Ammon's horn (tissue), 1 donor: ENCODE measurements at places on chromosomes 13 and 19.

GRCh38 chr13:98896868-98897144, 81.1 kb downstream of the DOCK9 start:
- no peak for DNase-seq

DNA sequence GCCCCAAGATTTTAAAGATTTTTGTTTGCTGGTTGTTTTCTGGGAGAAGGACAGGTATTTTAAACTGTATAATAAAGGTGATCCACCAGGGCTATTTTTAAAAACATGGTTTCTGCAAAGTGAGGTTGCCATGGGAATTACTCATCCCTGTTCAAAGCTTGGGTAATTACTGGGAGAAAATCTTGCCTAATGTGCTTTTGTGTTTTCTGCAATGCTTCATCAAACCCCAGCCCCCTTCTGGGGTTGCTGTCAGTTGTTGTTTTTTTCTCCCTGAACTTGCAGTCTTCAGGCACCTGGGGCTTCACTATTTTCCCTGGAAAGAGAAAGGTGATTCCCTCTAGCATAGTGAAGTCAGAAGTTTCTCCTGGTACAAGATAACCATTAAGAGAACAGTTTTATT, 277.2 kb downstream of the NALCN start:
- DNase-seq, result no peak

DNA sequence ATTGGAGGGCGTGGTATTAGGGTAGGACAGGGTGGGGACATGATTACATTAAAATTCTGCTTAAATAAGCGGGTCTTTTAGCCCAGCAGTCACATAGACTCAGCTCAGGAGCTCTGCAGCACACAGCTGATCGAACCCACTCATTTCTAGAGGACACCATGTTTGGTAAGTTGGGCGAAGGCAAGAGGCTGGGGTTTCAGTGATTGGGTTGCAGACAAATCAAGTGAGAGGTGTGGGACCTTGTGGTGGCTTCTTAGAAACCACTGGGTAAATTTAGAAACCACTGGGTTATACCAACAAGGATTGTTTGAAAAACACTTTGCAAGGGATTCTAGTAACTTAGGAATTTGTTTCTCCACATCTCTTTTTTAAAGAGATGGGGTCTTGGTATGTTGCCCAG, at the start of gene LEUTX:
LEUTX (plus strand) TSS at position 92 of the 400 bp plus-strand sequence; CDS start at position 159, 67 bp downstream.
- no peak for DNase-seq

DNA sequence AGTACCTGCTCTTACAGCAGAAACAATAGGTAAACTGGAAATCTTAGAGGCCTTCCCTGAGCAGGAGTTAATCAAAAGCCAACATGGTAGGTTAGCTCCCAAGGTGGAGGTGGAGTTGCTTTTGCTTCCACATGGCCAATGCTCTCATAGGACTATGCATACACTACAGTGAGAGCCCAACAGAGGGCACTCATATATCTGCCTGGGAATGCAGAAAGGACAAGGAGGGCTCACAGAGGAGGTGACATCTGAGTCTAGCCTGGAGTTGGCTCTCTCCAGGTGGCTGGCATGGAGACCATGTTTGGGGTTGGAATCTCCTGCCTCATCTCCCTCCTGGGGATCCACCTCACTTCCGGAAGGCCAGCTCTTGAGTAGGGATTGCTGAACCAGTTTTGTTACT, 34.6 kb downstream of the ATP8A2 start:
- DNase-seq, result no peak

DNA sequence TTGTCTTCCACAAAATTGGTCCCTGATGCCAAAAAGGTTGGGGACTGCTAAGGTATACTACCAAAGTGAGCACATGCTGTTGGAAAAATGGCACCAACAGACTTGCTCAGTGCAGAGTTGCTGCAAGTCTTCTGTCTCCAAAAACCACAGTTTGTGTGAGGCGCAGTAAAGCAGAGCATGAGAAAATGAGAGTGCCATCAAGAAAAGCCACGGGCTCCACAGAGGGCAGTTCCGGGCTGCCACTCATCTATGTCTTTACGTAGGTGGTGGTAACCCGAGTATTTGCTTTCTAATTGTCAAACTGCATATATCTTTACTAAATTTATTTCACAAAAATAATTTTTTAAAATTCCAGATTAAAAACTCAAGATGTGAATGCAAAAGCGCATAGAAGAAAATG, 123.8 kb downstream of the RNF17 start:
- no peak for DNase-seq

GRCh38 chr19:4077800-4078684, 11.3 kb upstream of the ZBTB7A start:
- DNase-seq, result no peak

GRCh38 chr13:66556306-66556705, 673.8 kb downstream of the PCDH9 start:
- no peak for DNase-seq

- no peak for DNase-seq
These were observed 2590.1 kb downstream of the PCDH9 start for GRCh38 chr13:64640002-64640401.

GRCh38 chr13:108272333-108272732, 2.8 kb downstream of the TNFSF13B start:
- DNase-seq, result no peak

DNA sequence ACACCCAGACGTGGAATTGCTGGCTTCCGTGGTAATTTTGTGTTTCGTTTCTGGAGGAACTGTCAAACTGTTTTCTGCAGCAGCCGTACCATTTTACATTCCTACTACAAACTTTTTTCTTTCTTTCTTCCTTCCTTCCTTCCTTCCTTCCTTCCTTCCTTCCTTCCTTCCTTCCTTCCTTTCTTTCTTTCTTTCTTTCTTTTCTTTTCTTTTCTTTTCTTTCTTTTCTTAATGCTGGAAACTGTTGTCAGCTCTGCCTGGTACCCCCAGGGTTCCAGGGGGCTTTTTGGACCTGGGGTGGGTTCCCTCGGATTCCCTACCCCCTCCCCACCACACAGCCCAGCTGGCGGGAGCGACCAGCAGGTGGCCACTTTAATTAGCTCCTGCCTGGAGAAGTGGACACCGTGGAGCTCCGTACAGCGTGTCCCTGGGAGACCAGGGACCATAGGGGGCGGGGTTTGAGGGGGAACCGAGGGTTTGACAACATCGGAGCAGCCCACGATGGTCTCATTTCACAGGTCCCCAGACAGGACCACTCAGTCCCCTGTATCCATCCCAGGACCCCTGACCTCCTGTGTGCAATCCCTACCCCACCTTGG, 24.4 kb downstream of the CELF5 start:
- DNase-seq, result no peak

GRCh38 chr19:48149430-48149829, 20.7 kb downstream of the LIG1 start:
- no peak for DNase-seq

GRCh38 chr13:59856281-59856810, 307.4 kb downstream of the DIAPH3 start:
- DNase-seq, result no peak

DNA sequence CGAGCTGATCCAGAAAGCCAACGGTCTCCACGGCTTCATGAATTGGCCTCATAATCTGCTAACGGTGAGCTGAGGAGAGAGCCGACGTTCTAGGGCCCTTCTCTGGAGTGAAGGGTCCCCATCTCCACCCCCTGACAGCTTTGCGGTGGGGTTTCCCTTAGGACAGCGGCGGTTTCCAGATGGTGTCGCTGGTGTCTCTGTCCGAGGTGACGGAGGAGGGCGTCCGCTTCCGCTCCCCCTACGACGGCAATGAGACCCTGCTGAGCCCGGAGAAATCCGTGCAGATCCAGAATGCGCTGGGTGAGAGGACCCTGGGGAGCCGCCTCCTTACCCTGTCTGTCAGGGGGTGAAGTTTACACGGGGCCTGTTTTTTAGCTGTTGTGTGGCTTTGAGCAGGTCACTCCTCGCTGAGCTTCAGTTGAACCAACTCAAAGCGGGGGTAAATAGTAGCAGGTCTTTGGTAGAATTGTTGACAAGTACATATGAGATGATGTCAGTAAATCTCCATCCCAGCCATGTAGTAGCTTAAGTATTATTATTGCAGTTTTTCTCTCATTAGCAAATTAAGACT, 801 bp downstream of the QTRT1 start:
- peak; percentile 28 for DNase-seq

DNA sequence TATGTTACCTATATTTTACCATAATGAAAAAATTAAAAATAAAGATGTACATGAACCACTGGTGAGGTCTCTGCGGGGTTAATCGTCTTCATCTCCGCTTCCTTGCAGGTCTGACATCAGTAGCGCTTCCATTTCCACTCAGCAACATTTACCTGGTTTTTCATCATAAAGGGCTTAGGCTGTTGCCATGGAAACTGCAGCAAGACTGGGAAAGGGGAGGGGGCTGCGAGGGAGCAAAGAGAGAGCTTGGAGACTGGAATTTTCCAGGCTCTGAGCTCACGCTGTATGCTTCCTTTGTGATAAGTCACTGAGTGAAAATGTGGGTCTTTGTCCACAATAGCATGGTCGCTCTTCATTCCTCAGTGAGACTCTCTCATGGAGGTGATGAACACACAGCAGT, 136.6 kb upstream of the USP29 start:
- peak; percentile 26 for DNase-seq

DNA sequence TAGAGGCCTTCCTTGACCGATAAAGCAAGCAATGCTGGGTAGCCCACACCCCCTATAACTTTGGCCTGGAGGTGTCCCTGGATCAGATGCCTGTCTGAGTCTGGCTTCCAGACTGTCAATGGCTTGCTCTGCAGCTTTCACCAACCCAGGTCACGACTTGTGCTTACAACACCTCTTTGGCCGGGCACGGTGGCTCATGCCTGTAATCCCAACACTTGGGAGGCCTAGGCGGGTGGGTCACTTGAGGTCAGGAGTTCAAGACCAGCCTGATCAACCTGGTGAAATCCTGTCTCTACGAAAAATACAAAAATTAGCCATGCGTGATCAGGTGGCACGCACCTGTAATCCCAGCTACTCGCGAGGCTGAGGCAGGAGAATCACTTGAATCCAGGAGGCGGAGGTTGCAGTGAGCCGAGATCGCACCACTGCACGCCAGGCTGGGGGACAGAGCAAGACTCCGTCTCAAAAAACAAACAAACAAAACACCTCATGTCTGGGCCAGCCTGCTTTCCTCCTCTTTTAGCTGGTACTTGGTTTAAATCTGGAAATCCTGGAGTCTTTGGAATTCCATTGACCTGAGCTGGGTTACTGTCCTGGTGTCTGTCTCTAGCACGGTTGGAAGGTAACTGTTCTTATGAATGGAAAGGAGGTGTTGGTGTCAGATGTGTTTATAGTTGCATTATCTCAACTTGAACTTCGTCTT, 10.3 kb upstream of the GARRE1 start:
- DNase-seq, result no peak

DNA sequence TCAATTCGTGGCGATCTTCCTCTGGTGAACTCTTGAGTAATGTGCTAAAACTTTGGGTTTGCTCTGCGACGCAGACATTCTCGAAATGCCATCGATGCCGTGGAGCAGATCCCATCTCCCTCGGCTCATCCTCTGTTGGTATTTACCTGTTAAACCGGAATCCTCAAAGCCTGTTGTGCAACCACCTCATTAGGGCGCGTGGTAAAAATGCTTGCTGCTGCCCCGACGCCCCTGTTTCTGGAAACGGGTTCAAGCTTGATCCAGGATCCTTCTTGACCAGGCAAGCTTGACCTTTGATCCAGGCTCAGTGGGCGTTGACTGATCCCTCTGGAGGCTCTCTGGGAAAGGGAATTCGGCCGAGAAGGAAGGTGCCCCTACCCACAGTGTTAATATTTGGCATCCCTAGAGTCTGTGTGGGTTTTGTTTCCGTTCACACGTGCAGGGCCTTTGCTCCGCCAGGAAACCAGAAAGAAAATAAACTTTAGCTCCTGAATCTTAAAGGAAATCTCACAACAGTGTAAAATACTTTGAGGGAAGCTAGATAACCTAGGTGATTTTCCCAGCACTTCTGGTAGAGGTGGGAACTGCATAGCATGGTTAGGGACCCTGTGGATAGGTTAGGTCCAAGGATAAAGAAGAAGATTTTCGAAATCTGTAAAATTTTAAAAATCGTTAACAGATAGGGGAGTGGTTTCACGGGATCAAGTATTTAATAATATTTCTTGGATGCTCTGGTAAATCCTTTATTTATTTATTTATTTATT, 1.1 kb downstream of the LSM14A start:
- DNase-seq, result peak; percentile 10

DNA sequence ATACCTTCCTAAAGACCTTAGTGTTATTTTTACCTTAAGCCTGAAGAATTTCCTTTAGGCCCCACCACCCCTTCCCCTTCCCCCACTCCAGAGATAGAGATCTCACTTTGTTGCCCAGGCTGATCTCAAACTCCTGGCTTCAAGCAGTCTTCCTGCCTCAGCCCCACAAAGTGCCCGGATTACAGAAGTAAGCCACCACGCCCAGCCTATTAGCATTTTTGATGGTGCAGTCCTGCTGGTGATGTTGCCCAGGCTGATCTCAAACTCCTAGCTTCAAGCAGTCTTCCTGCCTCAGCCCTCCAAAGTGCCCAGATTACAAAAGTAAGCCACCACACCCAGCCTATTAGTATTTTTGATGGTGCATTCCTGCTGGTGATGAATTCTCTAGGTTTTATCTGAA, 22.0 kb downstream of the ZNF567 start:
- DNase-seq, result no peak

DNA sequence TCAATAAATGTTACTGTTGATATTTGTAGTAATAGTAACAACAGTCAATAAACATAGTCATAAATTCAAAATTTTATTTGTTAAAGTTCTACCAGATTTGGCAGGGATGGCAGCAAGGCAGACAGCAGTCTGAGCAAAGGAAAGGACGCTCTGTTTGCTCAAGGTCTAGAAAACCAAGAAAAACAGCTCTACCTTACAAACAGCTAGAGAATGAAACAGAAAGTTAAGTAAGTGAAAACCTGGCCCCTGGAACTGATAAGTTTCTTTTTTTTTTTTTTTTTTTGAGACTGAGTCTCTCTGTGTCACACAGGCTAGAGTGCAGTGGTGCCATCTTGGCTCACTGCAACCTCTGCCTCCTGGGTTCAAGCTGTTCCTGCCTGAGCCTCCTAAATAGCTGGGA, 27.9 kb downstream of the ENOX1 start:
- no peak for DNase-seq
